ENCODE measurements at places on chromosomes 11 and 22.

GRCh38 chr11:120303004-120303637 is 22.0 kb upstream of the TLCD5 start:
- peak; percentile 68 for ATAC-seq

GRCh38 chr22:20999350-21000206 is 2.3 kb downstream of the THAP7 start:
- no peak for ATAC-seq

- ATAC-seq: no peak
Observed at GRCh38 chr11:72741429-72741833, 10.8 kb downstream of the ARAP1 start.

- no peak for ATAC-seq
Observed at GRCh38 chr11:3156661-3157311, 8.3 kb downstream of the OSBPL5 start.

DNA sequence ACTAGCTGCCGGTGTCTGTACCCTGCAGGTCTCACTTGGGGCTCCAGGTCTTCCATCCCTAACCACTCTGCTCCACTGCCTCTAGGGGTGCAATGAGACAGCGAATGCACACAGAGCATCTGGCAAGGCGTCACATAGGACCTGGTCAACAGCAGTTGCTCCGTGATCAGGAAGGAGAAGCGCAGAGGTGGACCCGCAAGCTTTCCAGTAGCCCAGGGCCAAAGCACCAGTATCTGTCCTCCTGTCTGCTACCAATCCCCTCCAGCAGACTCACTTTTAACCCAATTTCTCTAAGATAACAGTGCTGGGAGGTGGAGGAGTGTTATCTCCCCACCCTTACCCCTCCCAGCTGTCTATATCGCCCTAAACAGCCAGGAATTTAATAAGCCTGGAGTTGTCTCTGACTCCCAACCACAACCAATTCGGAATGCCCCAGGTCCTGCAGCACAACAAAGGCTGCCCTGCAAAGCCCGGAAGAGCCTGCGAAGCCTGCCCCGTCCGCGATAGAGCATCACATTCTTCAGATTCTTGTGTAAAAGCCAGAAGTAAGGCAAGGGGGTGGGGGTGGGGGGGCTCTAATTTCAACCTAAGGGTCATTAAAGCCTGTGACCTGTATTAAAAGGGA is 19.3 kb downstream of the MYH9 start:
- ATAC-seq: peak; percentile 64

- no peak for ATAC-seq
Observed at GRCh38 chr11:13687271-13687670, 18.8 kb downstream of the FAR1 start.

GRCh38 chr11:105104292-105104691 is 35.3 kb downstream of the CARD18 start:
- no peak for ATAC-seq

- no peak for ATAC-seq
Observed at GRCh38 chr11:16086229-16086819, 270.0 kb downstream of the SOX6 start.

DNA sequence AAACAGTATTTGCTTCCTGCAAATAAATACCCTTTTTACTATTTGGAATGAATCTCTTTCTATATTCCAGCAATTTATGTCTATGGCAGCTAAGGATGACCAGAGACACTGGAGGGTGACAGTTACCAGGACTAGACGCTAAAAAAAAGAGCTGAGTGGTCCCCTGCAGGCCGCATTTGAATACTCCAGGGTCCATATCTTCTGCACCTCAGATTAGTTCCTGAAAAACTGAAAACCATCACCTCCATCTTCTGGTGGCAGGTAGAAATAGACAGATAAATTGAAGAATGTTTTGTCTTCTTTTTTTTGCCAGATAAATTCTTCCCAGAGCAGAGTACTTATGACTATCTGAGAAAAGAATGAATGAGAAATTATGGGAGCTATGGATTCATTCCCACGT is 145.6 kb downstream of the CSNK2A3 start:
- no peak for ATAC-seq

DNA sequence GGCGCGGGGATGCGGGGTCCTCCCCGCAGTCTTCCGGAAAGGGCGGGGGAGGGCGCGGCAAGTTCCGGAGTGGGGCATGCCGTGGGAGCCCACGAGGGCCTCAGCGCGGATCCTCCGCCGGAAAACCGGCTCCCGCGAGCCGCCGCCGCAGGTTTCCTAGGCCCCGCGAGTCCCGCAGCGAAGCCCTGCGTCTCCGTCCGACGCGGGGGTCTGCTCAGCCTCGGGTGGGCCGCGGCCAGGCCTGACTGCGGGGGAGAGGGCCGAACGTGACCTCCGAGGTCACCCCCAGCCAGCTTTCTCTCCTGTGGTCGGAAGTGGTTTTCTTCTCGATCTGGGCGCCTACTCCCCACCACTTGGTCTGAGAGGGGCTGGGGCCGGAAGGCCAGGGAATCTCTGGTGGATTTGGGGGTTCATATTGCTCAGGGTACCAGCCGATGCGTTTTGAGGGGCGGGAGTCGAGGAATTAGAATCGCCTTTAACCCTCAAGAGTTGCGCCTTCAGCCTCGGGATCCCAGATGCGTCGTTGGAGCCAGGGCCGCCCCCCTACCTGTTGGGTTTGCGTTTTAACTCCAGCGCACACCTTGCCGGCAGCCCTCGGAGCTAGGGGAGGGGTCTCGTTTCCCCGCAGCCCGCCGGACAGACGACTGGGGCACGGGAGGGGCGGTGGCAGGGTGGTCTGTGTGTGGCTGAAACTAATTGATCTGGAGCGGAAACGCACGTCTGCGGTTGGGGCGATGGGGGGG is 3.6 kb upstream of the CCND1 start:
- ATAC-seq: no peak

GRCh38 chr11:128686745-128687177 is 7.1 kb upstream of the FLI1 start:
- peak; percentile 84 for ATAC-seq

DNA sequence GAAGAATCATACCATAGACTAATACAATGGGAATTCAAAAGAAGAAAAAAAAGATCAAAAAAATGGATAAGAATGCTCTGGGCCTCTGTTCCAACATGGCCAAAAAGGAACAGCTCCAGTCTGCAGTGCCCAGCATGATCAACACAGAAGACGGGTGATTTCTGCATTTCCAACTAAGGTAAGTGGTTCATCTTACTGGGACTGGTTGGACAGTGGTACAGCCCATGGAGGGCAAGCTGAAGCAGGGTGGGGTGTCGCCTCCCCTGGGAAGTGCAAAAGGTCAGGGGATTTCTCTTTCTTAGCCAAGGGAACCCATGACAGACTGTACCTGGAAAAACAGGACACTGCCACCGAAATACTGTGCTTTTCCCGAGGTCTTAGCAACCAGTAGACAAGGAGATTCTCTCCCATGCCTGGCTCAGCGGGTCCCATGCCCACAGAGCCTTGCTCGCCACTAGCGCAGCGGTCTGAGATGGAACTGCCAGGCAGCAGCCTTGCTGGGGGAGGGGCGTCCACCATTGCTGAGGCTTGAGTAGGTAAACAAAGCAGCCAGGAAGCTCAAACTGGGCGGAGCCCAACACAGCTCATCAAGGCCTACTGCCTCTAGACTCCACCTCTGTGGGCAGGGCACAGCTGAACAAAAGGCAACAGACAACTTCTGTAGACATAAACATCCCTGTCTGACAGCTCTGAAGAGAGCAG is 428.4 kb downstream of the MN1 start:
- no peak for ATAC-seq

GRCh38 chr11:13008061-13008435 is 1.1 kb upstream of the RASSF10 start:
- no peak for ATAC-seq

- no peak for ATAC-seq
Observed at GRCh38 chr22:41240377-41241132, at the start of gene CHADL. Gene CHADL (minus strand): TSS chr22:41240931. CDS start chr22:41240881, 50 bp downstream.

DNA sequence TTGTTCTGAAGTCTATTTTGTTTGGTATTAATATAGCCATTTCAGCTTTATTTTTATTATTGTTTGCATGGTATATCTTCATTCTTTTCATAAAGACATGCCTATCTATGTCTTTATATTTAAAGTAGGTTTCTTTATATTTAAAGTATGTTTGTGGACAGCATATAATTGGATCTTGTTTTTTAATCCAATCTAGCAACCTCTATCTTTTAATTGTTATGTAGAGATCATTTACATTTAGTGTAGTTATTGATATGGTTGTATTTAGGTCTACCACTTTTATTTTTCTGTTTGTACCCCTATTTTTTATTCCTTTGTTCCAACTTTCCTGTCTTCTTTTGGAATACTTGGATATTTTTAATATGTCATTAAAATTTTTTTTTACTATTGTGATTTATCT is 13.8 kb downstream of the TPBGL start:
- no peak for ATAC-seq

- no peak for ATAC-seq
Observed at GRCh38 chr11:125365196-125365931, 130.7 kb downstream of the FEZ1 start.

- ATAC-seq: no peak
Observed at GRCh38 chr11:126862664-126863243, 137.8 kb downstream of the KIRREL3 start.

DNA sequence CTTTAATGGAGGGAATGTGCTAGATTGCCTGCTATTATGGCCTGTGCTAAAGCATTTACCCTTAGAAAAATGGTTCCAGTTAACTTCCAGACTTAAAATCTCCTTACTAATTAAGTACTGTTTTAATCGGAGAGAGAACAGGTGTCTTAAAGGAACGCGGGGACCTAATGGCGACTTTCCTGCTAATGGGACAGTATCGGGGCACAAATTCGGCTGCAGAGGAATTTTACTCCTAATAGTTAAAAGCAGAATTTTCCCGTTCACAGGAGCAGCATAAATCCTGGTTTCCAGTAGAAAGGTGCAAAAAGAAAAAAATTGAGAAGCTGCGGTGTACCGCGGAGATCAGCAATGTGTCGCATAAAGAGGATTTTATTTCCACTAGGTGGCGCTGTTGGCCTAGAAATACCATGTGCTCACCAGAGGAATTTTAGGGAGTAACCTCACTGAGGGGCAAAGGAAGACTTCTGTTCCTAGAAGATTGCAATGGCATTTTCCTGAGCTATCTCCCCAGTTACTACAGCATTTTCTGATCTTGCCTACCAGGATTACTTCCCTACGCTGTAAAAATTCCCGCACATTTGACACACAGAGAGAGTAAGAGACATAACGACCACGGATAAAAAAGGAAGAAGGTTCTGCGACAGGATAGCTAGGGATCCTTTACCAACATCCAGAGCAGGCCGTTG is 44.5 kb downstream of the ZNF280B start:
- peak; percentile 97 for ATAC-seq

DNA sequence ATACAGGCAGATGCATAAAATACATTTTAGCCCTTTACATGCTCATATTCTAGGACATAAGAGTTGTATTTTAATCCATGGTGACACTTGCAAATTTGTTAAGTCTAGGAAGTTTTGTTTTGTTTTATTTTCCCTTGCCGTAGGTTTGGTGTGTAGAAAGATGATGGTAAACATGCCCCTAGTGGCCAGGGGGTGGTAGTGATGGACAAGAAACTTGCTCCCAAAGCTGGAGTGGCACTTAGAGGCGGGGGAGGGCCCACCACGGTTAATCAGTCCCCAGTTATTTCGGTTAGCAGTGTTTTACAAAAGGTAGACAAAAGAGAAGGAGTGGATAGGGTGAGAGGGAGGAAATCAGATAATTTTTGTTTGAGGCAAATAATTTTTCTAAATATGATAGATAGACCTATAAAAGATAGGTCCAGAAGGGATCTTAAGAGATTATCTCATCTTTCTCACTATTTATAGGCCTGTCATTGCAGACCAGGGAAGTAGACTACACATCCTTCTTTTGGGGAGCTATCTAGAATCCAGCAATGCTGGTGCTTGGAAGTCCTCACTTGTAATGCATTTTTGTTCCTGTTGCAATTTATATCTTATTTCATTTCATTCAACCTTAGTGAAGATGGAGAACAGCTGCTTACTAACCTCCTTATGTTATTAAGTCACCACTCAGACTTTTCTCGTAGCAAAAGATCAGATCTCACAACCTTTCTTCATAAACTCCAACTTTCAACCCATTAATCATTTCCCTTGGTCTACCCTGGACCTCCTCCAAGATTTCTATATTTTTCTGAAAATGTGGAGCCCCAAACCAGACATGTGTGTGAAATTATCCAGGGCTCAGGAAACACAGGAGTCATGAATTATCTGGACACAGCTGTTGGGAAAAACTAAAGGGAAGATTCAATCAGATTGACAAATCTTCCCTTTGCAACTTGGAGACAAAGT is 5.9 kb upstream of the BDNF start:
- ATAC-seq: peak; percentile 63

DNA sequence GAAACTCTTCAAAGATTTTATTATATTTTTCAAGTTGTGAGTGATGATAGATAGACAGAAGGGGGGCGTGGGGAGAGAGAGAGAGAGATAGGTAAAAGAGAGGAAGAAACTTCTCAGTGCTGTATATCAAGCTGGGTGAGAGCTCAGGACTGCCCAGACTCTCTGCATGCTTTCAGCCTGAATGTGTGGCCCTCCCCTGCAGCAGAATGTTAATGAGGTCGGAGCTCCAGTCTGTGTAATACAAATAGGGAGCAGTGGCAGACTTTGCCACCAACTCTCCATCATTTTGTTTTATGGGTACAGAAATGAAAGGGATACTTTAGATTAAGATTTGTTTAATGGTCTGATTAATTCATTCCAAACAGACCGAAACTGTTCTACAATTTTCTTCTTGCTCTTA is 752.8 kb downstream of the OPCML start:
- no peak for ATAC-seq

GRCh38 chr11:60810569-60810968 is 25.4 kb downstream of the MS4A10 start:
- ATAC-seq: no peak

DNA sequence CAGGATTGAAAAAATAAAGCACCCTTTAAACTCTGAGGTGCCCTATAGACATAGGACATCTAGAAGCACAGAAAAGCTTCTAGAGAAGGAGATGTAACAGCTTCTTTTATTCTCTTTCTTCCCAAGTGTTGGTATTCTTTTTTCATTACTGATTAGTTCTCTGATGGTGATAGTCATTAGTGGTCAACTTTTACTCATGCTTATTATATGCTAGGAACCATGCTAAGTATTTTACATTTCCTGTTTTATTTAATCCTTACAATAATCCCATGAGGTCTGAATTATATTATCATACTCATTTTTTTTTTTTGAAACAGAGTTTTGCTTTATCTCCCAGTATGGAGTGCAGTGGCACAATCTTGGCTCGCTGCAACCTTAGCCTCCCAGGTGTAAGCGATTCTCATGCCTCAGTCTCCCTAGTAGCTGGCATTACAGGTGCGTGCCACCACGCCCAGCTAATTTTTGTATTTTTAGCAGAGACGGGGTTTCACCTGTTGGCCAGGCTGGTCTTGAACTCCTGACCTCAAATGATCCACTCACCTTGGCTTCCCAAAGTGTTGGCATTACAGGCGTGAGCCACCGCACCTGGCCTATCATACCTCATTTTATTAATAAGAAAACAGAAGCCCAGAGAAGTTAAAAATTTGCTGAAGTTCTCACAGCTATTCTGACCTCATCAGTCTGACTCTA is 3.0 kb downstream of the C11orf52 start:
- ATAC-seq: no peak

GRCh38 chr11:125075242-125075625 is 12.1 kb downstream of the SLC37A2 start:
- no peak for ATAC-seq

DNA sequence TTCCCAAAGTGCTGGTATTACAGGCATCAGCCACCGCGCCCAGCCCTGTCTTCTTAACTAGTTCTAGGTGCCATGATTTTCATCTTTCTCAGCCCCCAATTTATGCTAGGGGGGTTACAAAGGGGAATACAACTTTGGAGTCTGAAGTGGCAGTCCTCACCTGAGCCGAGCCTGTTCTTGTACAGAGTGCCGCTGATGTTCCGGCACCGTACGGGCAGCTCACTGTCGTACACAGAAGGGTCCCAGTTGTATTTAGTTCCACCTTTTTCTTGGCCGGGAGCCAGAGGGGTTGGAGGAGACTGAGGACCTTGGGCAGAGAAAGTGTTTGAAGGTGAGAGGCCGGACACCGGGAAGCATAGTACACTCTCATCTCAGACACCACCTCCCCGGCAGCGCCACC is 7.3 kb downstream of the DEAF1 start:
- ATAC-seq: no peak

Measured in SK-N-SH treated with all-trans-retinoic acid at 6 μM for 48 hours (cell line).